Activated CD4-positive, alpha-beta T cell treated with anti-CD3 and anti-CD28 coated beads for 24 hours (primary cell): ENCODE measurements at places on chromosomes 2 and 18.

GRCh38 chr2:60498127-60498815, 55.2 kb downstream of the BCL11A start:
- DNase-seq = no peak

- DNase-seq = no peak
These were observed 821 bp upstream of the EPHA4 start for GRCh38 chr2:221572821-221573429.

DNA sequence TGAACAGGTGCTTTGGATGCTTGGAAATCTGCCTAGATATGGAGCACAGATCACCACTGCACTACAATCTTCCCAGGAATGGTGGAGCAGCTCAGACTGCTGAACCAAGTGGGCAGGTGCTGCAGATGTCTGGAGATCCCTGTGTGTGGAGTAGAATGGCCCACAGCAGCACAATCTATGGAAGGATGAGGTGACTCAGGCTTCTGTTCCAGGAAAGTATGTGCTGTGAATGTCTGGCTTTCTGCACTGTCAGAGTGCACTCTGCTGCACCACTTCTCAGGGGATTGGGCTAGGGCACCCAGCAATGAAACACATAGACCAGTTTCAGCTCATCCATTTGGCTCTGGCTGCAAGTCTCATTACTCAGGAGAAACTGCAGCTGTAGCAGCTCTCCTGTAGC, 865.4 kb upstream of the NXPH2 start:
- DNase-seq = no peak

- DNase-seq = no peak
These were observed 71.8 kb upstream of the NPAS2 start for GRCh38 chr2:100747996-100748615.

- peak; percentile 52 for DNase-seq
These were observed 188.1 kb downstream of the ARL4C start for GRCh38 chr2:234308813-234309195.

GRCh38 chr18:33673689-33674088, 95.7 kb downstream of the ASXL3 start:
- DNase-seq = no peak

DNA sequence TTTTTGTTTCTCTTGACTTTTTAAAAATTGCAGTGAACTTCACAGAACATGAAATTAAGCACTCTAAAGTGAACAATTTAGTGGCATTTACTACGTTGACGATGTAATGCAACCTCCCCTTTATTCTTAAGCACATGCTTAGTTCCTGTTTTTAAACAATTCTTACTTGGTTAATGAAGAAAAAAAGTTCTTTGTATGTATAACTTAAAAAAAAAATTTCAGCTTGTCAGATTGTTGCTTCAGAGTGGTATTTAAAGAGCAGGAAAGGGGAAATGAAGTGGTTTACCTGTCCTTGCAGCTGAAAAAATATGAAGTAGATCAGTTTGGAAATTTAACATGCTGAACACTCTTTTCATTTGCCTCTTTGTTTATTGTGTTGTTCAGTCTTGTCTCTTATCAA, 95.7 kb upstream of the RASGRP3 start:
- DNase-seq = no peak

DNA sequence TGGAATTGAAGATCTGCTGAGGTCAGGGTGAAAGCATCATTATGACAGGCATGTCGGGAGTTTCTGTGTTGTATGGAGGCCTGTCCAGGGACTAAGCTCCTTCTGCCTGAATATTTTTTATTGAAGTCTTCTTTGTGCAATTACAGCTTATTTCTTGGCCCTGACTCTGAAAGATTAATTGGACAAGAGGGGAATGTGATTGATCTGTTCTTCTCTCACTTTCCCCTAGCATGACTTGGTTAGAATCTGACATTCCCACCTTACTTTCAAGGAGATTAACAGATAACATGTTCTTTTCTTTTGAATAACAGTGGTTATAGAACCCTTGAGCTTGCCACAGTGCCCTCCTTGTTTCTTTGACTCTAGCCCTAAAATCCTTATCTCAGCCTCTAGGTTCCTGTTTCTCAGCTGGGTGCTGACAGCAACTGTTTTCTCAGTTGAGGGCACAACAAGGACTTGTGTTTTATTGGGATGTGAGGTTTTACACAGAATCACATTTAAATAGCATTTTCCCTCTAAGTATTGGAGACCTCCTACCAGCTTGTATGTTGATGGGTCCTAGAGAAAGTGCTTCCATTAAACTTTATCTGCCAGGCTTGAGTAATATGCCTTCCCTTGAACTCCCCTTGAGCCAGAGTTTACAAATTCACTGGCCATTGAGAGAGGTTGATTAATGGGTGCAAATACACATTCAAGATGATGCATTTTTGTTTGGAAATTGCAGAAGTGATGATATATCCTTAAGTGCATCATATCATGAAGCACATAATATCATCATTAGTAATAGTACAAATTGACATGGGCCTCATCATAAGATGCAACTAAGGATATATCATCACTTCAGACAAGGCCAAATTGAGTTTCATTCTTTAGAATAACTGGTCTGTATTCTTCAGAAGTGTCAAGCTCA, 12.5 kb downstream of the TTLL4 start:
- DNase-seq = no peak

DNA sequence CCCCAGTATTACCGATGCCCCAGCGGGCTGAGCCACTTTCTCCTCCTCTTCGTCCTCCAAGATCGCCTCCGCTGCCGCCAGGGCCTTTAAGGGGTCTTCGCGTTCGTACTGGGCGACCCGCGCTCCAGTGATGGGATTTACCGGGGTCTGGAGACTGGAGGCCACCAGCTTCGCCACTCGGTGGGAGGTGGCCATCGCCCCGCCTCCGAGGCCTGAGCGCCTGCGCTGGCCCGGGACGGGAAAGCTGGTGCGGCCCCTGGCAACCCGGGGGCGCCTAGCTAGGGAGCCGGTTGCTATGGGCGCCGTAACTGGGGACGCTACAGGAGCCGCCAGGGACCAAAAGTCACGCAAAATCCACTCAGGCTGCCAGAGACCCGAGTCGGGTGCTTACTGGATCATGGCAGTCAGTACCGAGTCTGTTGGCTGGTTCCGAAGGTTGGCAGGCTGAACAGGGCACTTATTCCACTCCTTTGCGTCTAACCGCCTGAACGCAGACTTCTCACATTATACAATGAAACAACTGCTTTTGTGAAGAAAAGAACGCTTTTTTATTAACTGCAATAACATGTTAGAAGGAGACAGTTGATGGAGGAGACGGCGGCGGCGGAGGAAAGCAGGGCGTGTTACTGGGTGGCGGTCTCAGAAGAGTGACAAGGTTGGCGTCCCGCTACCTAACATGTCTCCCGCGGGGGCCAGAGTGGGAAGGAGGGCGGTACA, at the start of gene FAM161A:
Gene FAM161A, minus strand, starts transcription at position 214 of the 717 bp plus-strand sequence. Its CDS starts 19 bp downstream, at position 195.
- peak; percentile 78 for DNase-seq

GRCh38 chr18:52130624-52131301, 209.2 kb upstream of the DCC start:
- DNase-seq = no peak

- DNase-seq = no peak
These were observed 2.7 kb downstream of the ZNF532 start for GRCh38 chr18:58867281-58867961.

- no peak for DNase-seq
These were observed 100.9 kb downstream of the TNS1 start for GRCh38 chr2:217901835-217902378.

GRCh38 chr2:6446938-6447608, 418.6 kb downstream of the CMPK2 start:
- no peak for DNase-seq

- no peak for DNase-seq
These were observed 53.2 kb downstream of the UXS1 start for GRCh38 chr2:106140913-106141312.

DNA sequence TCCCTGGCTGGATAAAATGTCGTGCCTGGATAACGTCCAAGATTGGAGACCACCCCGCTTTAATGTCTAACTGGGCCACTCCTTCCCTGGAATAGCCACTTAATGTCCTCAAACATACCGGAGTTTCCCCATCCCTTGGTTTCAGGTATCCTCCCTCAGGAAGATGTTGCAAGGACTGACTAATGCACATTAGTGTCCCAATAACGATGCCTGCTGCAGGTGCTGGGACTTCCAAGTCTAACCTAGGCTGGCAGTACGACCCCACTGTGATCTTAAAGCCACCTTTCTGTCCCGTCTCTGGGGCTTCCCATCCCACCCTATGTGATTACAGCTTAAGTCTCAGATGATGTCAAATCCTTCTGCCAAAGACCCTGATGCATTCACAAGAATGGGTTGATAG, 1.1 kb upstream of the ATP6V1C2 start:
- no peak for DNase-seq

DNA sequence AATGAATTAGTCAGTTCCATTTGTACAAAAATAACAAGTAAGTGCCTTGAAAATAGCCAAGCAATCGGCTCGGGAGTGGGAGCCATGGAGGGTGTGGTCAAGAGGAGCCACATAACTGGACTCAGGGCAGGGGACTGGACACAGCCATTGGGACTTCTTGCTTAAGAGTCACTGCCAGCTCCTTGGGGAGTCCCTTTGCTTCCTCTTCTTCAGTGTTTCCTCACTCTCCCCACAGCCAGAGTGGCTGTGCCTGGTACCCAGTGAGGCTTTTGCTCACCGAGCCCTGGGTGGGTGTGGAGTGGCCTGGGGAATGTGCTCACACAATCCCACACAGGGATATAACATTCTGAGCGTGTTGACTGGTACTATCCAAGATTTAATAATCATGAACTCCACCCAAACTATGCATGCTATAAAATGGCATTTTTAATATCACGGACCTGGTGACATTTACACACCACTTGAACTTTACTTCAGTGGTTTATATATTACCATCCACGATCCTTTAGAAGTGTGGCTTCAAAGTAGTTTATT, 94.6 kb downstream of the PTGR3 start:
- DNase-seq = no peak

DNA sequence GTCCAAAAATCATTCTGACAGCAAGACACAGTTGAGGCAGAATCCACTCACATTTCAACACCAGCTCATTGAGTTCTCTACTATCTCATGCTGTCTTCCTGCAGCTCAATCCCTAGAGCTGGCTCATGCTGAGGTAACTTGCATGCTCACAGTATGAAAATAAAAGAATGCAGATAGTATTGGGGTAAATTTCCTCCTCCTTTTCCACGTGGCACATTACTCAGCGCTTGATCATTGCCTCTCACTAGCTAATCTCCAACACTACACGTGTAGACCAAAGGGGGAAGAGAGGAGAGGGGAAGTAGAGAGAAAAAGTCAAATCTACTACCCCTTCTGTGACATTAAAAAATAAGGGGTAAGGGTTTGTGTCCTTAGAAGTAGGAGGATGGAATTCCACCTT, 300.6 kb downstream of the AFF3 start:
- no peak for DNase-seq

DNA sequence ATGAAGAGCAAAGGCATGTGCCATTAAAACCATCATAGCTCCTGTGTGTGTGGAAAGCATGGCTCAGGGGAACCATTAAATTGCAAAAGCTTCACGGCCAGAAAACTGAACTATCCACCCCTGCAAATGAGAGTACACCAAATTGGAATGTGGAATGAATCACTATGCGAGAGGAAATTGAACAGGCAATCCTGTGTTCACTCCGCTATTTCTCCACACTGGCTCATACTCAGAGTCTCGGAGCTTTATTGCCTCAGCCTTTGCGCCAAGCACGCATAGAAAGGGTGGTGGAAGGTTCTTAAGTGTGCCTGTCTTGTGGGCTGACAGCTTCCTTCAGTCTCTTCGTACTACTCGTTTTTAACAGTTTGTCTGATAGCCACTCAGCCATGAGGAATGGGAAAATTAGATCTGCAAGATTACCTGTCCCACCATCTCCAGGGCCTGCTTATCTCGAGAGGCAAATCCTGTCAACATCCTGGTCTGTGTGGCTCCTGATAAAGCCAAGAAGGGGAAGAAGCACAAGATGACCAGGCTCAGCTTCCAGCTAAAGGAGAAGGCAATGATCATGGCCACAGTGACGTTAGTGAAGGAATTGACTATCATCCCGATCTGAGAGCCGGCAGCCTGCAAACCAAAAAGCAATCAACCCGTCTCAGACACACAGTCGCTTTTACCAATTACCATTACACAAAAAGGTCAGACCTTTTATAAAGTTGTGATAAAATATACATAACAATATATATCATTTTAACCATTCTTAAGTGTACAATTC, 34.9 kb downstream of the G6PC2 start:
- no peak for DNase-seq

DNA sequence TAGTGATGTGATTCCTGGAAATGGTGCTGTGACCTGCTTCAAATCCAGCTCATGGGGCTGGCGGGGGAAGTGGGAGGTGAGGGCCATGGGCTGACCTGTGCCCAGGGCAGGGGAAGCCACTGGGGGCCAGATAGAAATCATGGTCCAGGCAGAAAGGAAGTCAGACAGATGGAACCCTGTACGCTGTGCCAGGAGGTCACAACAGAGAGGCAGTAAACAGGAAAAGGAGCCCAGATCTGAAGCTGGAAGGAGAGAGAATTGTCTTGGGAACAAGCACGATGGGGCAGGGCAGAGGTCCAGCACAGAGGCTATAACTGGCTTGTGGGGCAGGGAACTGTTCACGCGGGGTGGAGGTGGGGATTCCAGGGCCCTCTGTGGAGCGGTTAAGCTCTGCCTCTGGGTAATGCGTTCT, 76.0 kb downstream of the RNF144A start:
- no peak for DNase-seq

DNA sequence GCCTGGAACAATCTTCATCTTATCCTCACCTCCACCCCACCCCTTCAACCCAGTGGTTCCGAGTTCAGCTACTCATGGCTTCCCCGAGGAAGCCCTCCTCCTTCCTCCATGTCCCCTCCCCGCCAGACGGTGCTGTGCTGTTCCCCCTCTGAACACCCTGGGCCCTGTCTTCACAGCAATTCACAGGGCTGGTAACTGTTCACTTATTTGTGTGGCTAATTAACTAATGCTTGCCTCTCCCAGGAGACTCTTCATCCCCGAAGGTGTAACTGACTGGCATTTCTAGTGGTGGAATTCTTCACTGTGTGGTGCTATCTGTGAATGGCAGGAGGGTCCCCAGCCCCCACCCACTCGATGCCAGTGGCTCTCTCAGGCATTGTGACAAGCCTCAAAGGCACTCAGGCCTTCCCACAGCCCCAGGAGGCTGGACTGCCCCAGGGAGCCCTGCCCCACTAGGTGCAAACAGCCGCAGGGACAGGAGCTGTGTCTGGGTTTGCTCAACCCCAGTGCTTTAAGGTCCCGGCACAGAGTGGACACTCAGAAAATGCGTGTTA, 133.7 kb upstream of the ID2 start:
- DNase-seq = no peak

GRCh38 chr2:218344090-218344754, 12.4 kb upstream of the CATIP start:
- no peak for DNase-seq

DNA sequence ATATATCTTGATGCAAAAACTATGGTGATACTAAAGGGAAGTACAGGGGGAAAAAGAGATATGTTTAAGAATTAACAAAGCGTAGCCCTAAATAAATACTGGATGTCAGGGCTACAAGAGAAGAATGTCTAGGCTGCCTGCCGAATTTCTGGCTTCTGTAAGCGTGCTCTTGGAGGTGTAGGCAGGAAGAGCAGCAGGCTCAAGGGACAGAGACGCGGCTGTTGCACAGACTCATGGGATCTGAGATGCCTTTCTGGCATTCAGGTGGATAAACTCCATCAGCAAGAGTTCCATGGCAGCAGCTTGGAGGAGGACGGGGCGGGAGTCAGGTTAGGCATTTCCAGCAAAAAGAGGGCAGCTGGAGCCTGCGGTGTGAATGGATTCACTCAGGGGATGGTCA, 123.2 kb upstream of the TWIST2 start:
- DNase-seq = no peak

GRCh38 chr18:23495723-23496440, 7.4 kb upstream of the RMC1 start:
- DNase-seq = no peak

GRCh38 chr18:59873641-59874040, 26.2 kb upstream of the PMAIP1 start:
- DNase-seq = no peak
